ENCODE measurements at places on chromosomes 6 and 20.

DNA sequence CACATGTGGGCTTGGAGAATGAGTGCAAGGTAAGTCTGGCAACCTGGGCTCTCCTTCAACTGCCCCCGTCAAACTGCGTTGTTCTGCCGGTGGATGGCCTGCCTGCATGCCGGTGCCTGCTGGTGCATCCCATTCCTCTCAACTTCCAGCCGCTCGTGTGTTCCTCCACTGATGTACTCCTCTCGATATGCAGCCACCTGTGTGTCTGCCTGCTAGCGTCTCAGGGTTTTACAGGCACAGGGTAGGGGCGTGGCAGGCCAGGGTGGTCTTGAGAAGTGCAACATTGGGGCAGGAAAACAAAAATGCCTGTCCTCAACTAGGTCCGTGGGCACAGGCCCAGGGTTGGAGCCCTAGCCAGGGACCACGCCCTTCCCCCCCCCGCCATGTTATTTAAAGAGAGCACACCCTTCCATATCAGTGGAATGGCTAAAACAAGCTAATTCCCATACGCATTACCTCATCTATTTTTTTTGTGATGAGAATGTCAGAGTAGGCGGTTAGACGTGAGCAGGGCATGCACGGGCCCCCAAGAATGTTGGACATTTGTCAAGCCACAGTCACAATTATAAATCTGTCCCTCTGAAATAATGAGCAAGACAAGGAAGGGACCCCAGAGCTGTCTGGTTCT is 33.2 kb downstream of the SERPINB6 start:
- no peak for DNase-seq

- DNase-seq = no peak
These were observed 95.5 kb downstream of the THBS2 start for GRCh38 chr6:169158174-169158573.

DNA sequence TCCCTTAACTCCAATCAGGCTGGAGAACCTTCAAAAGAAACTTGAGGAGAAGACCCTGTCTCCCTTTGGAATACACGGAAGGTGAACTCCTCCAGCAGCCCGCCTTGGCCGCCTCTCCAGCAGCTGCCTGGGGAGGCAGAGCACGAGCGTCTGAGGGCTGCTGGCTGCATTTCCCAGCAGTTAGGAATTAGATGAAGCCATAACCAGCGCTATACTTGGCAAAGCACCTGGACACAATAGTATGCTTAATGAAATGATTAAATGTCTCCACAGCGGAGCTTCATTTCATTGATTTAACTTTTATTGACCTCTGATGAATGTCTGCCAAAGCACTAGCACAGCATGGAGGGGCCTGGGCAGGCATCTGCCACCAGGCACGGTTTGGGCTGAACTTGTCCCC is 73.5 kb downstream of the TMEM242 start:
- no peak for DNase-seq

DNA sequence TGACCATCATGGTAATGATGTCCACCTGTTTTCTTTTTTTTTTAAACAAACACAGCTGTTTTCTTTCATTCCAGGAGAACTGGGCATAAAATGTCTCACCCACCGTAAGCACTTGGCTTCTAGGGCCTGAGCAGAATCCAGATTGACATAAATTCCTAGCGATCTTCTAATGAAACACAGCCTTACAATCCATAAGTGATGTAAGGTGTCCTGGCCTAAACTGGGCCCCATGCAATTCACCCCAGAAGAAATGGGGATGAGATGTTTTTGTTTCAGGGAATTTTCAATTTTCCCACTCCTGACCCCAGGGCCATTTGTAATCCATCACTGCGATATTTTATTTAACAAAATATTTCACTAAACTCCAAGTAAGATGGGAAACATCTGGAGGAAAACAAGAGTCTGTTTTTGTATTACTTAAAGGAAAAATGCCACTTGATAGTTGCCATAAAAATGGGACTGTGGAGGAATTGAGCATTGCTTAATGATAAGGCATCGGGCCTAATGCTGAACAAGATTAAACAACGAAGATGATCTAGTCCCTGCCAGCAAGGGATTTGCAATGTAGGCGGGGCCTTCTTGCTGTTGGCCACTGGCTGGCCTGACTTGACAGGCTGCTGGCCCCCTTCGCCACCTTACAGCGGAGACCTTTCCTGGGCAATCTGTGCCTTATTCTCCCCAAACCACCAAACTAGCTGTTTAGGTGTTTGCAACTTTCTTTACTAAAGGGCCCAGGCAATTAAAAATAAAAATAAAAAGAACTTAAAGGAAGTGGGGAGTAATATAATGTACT is 183.7 kb downstream of the CD109 start:
- no peak for DNase-seq

DNA sequence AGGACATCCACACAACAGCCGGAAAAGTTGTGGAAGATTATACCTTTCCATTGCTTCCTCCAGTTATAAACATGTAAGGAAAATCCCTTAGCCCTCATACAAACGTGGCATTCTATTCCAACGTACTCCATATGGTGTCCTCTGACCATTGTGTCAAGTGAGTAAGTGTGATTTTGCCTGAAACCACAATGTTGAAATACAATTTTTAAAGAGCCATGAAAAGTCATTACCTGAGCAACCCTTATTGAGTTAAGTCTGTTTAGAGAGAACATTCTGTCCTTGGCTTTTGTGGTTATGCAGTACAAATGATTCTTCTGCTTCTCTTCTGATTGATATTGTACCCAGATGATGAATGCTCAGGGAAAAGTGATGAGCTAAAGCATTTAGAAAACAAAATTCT is 530.1 kb downstream of the HAO1 start:
- no peak for DNase-seq

- DNase-seq = no peak
These were observed 22.5 kb upstream of the IRAK1BP1 start for GRCh38 chr6:78844899-78845298.

GRCh38 chr6:137880746-137881521 is 13.9 kb downstream of the TNFAIP3 start:
- DNase-seq = no peak

GRCh38 chr20:54681869-54682268 is 206.5 kb downstream of the DOK5 start:
- DNase-seq = no peak

- DNase-seq = no peak
These were observed 49.1 kb upstream of the PLCB4 start for GRCh38 chr20:9019833-9020232.

DNA sequence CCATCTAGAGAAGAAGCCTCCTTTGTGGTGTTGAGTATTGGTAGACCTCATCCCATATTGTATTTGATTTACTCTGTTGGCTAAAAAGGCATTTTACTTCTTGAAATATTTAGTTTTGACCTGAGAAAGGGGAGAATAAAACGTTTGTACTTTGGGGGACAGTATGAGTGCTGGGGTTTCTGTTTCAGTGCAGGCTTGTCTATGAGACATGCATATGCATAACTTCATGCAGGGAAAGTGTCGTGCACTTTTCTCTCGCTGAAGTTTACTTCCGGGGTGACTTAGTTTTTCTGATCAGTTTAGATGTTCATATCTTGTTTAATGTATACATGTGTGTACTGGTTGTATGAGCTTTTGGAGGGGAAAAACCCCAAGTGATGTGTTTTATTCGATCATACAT is 59.5 kb downstream of the UTRN start:
- DNase-seq = no peak

GRCh38 chr6:112879920-112880413 is 532.8 kb downstream of the RFPL4B start:
- no peak for DNase-seq

GRCh38 chr6:168332020-168332419 is 12.4 kb upstream of the DACT2 start:
- DNase-seq = no peak

GRCh38 chr6:139131736-139132280 is 3.1 kb upstream of the HECA start:
- DNase-seq = no peak

DNA sequence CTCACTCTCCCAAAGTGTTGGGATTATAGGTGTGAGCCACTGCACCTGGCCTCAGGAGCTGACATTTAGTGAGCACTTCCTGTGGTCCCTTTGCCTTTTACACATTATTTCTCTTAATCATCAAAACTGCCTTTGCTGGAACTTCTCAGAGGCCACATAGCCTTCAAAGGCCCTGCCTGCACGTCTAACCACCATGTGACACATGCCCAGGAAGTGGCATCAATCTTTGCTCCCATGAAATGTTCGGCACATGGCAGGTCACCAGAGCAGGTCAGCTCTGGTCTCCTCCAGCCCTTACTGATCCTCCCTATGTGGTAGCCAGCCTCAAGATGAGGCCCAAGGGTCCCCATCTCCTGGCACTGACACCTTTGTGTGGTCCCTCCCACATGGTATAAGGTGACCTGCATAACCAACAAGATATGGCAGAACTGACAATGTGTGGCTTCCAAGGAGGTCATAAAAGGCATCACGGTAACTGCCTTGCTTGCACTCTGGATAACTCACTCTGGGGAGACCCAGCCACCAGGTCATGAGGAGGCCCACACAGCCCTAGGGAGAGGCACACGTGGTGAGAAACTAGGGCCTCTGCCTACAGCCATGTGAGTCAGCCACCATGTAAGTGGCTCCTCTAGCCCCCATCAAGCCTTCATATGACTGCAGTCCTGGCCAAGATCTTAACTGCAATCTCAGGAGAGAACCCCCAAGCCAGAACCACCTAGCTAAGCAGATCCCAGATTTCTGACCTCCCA is 28.8 kb upstream of the HMGA1 start:
- DNase-seq = no peak

DNA sequence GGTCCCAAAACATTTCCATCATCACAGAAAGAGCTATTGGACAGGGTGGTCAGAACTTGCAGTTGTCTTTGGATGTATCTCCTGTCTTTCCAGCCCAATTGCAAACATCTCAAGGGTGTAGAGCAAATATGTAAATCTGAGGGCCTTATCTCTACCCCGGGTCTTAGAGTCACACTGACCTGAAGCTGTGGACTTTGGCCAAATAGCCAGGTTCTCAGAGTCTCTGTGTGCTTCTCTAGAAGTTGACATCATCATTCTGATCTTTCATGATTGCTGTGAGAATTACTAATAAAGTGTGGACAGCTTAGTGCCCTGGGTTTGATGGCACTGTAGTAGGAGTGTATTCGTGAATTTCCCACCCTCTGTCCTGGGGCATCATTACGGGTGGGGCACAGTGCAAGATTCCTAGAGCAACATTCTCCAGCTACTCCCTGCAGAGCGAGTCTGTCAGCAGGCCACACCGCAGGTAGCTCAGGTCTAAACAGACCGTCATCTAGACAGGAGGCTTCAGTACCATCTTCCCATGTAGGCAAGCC is 71.1 kb downstream of the SLC24A3 start:
- no peak for DNase-seq

DNA sequence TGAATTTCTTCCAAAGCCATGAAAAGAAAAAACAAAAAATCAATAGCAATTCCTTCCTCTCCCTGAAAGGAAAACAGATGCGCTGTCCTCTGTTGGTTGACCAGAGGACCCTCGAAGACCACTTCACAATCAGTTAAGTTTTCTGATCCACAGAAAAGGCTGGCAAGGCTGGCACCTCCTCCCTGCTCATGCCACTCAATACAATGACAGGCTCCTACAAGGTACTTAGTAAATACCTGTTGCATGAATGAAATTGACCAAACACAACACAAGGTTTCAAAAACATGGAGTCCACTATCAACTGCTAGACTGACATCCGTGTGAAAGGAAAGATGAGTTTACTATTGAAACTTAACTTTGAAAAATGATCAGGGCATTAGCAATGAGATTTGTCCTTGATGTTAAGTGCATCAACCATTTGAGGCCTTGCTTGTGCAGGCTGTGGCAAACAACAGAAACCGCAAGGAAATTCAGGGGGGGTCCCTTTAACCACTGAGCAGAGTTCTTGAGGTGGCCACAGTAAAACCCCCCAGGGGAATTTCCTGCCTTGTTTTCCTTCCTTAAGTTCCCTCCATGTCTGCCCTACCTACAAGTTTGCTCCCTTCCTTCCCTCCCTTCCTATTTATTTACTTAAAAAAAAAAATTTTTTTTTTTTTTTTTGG is 27.9 kb upstream of the RTF2 start:
- no peak for DNase-seq

DNA sequence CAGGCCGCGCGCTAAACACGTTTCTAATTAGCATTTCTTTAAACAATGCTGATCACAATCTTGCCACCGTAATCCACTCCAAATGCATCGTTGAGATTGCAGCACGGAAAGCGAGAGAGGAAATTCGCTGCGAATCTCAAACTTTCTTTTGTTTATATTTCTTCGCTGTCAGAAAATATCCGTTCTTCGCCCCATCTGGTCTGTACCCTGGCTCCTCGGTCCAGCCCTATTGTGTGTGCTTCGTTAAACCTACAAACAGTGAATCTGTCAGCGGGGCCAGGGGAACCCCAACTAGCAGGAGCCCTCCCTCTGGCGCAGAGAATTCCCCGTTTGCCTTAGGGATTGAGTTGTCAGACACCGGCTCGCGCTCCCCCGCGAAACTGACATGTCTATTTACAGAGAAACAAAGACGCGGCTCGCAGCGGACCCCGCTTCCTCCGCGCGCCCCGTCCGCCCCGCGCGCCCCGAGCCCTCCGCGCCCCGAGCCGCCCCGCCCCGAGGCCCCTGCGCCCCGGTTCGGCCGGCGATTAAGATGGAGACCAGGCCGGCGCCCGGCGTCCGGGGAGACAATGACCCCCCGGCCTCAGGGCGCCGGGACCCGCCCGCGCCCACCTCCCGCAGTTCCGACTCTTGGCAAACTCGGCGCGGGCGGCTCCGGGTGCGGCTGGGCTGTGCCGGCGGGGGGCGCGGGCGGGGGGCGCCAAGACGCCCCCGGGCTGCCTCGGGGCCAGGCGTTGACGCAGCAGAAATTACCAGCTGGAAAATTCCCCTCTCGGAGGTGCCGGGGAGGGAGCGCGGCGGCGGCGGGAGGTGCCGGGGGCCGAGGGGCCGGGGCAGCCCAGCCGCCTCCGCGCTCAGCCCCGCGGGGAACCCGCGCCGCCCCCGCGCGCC is 874 bp downstream of the ZBTB46 start:
- DNase-seq = no peak

GRCh38 chr6:81981812-81982211 is 229.3 kb upstream of the TENT5A start:
- no peak for DNase-seq

DNA sequence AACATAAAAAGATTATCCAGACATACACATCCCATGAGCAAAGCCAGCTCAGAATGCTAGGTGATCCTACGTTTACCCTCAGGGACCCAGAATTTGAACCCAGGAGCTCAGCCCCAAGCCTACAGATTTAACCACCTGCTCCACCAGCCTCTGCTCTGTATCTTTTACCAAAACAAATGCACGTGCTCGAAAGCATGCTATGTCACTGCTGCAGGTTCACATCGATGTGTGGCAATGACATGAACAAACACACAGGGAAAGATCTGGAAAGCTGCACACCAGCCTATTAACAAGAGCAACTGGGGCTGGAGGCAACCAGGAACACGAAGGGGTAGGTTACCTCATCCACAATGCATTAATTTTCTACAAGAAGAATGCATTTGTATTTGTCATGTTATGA is 32.1 kb downstream of the PREX1 start:
- no peak for DNase-seq

DNA sequence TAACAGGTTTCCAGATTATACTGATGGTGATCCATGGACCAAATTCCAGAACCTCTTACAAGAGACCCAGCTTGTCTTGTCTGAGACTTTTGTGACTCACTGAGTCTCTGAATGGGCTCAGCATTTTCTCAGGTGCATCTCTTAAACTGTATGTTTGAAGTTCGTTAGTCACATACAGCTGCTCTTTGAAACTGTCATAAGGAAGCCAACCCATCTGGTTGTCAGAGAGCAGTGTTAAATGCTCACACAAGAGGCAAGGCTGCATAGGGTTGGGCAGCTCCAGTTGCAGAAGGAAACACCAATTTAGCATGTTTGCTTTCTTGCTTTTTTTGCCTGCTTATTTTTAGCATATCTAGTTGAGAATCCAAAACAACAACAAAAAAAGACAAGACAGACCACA is 47.1 kb downstream of the TRIM27 start:
- DNase-seq = no peak
